ENCODE measurements at places on chromosomes 2 and 18. TPM values are rescaled to one million over a fixed set of nuclear protein-coding genes. Genes with fewer than 3 reads are reported as not detected.

Gene DSC3
- under 0.01 TPM for total RNA-seq

Gene PKDCC
- total RNA-seq, result 1.8 TPM

Gene TACR1
- not detected for total RNA-seq

Gene SEPTIN10
- total RNA-seq, result 107 TPM

Gene AQP4
- total RNA-seq, result not detected

Gene SELENOI
- total RNA-seq, result 20.3 TPM

Gene CABYR
- total RNA-seq, result 9.7 TPM

Gene SDC1
- 28.8 TPM for total RNA-seq

Gene CHPF
- total RNA-seq, result 73.7 TPM
